ENCODE measurements at places on chromosomes 3 and 15.

DNA sequence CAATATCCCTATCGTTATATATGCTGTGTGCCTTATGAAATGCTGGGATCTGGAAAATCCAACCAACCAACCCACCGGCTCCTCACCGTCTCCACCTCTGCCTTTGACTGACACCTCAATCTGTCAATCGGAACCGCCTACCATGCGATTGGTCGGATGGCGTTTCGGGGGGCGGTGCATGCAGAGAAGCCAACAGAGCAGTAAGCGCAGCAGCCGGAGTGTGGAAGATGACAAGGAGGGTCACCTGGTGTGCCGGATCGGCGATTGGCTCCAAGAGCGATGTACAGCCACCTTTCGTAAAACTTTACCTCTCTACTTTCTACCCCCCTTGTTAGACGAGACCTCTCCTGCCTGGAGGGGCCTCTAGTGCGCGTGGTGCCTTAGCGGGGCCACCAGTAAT is 6.3 kb downstream of the CLK3 start:
- no peak for DNase-seq

- DNase-seq = peak; percentile 9
Observed at GRCh38 chr3:66276705-66277274, 56.0 kb downstream of the SLC25A26 start.

- DNase-seq = no peak
Observed at GRCh38 chr3:191627064-191627463, 166.1 kb downstream of the PYDC2 start.

DNA sequence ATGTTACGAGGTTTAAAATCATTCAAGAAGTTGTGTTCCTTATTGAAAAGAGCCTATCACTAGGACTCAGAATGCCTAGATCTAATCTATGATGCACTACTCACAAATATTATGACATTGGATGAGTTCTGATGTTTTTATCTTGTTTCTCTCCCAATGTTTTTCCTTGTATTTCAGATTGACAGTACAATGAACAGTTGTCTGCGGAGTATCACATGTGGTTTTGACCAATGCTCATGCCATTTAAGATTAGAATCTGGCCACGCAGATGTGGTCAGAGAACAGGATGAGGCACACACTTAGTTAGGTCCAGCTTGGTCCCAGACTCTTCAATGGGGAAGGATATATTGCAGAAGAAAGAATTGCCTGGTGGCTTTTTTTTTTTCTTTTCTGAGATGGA is 25.6 kb upstream of the CCDC50 start:
- DNase-seq = no peak

- DNase-seq = no peak
Observed at GRCh38 chr3:50317300-50317699, 5.2 kb downstream of the HYAL2 start.

DNA sequence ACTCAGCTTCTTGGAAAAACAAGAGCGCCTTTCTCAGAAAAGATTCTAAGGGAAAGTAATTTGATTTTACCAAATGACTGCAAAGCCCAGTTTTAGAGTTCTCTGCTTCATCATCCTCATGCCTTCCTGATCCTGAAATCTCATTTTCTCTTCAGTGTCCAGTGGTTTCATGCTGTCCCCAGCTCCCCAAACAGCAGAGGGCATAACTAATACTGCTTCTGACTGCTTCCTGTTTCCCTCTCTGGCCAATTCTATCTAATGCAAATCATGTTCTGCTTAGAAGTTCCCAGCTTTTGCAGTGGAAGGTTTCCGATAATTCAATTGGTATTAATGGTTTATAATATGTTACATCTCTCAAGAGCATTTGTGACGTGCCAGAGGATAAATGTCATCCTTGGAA is 161.1 kb downstream of the CLSTN2 start:
- no peak for DNase-seq

DNA sequence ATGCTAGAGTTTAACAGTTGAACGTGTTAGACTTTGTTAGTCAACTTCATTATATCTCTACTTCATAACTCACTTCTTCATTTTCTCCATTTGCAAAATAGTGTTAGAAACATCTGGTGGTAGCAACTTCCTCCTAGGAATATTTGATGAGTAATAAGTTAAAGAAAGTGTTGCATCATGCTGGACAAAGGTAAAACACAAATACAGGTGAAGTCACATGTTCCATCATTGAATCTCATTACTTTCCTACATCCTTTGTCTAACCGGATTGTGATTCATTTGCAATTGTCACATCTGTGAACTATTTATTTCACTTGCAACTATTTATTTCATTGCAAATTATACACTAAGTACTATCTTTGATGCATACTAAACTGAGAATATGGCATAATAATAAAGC is 186.5 kb downstream of the TUSC7 start:
- DNase-seq = no peak

DNA sequence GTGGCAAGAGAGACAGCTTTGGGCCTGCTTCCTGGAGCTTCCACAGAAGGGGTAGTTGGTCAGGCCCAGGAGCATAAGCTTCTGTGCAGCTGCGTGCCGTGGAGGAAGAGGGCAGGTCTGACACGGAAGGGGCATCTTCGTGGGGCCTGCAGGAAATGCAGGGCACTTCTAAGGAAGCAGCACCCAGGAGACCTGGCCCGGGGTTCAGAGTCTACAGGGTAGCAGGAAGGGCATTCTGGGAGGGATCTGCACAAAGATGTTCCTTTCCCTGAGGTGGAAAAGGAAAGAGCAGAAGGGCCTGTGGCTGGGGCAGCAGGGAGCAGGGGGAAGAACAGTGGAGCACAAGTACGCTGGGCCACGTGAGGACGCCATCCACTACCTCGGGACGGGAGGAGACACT is 85.1 kb downstream of the DNAJB8 start:
- DNase-seq = no peak

- DNase-seq = no peak
Observed at GRCh38 chr3:11541321-11542303, 102.1 kb downstream of the VGLL4 start.

- no peak for DNase-seq
Observed at GRCh38 chr3:170117134-170117533, 64.4 kb downstream of the PHC3 start.

DNA sequence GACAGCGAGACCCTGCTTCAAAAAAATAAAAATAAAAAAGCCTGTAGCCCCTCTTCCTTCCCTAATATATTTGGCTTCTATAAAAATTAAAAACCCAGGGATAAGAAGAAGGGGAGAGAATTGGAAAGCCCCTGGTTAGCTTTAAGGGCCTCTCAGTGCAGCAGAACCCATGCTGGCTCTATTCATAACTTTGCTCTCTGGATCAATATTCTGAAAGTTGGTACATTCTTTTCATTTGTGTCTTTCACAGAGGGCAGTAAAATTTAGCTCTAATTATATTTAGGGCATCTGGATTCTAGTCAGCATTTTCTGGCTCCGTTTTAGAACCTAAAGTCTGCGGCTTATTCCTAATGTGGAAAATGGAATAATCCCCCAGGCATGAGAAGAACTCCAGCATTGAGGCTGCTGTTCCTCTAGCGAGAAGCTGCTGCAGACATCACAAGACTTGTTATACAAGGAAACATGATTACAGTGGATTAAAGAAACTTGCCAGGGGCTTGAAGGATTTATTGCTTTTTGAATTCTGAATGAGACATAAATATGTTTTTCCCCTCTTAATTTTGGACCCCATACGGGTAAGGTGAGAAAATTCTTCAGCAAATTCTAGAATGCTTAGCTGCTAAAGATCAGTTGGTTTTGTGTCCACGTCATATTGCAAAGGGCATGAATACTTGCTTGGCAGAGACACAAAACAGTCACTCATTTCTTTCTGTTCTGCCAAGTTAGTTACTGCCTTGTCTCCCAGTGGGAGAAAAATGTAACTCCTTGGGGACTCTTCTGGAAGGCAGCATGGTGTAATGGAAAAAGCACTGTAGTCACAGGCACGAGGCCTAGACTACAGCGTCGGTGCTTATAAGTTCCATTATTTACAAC is 177.7 kb downstream of the VGLL4 start:
- DNase-seq = no peak

GRCh38 chr3:136893848-136894443 is 31.9 kb downstream of the NCK1 start:
- no peak for DNase-seq

DNA sequence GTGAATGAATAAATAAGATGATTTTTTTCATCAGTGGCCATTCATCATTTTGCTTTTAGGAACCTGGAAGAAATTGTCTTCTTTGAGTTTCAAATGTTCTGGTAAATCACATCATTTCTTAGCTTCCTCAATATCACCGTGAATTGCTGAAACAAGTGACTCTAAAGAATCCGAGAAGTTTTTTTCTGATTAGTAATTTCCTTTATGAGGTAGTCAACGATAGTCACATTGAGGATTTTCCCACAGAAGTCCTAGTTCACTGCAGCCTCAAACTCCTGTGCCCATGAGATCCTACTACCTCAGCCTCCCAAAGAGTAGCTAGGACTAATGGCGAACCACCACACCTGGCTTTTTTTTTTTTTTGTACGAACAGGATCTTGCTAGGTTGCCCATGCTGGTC is 3.6 kb upstream of the TMPRSS7 start:
- DNase-seq = no peak

- DNase-seq = peak; percentile 25
Observed at GRCh38 chr3:12965999-12966846, 107.0 kb downstream of the IQSEC1 start.

GRCh38 chr15:43094416-43095030 is 11.3 kb downstream of the UBR1 start:
- DNase-seq = no peak

DNA sequence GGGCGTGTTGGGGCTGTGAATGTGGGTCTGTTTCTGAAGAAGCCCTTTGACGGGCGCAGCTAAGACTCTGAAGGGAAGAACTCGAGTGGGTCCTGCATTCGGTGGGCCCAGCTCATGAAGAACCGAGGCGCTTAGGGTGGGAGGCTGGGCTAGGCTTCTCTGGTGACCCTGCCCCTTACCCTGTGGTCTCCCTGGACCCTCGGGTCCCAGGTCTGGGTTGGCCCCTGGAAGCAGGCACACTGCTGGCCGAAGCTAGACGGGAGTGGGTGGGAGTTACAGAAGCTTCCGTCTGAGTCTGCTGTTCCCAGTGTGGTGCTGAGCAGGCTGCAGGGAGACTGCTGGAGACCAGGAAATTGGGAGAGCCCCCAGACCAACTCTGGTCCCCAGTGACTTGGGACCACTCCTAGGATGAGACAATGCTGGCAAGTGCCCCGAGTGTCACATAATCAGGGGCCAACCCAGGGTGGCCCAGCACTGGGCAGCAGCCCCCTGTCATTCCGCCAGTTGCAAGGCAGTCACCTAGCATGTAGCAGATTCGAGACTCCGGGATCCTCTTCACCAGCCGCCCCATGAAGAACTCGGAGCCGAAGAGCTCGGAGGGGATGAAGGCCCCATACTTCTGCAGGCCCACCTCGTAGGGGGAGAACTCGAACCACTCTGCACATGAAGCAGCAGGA is 16.7 kb upstream of the EHD4 start:
- DNase-seq = no peak

GRCh38 chr3:13364602-13365271 is 55.4 kb downstream of the NUP210 start:
- DNase-seq = no peak

DNA sequence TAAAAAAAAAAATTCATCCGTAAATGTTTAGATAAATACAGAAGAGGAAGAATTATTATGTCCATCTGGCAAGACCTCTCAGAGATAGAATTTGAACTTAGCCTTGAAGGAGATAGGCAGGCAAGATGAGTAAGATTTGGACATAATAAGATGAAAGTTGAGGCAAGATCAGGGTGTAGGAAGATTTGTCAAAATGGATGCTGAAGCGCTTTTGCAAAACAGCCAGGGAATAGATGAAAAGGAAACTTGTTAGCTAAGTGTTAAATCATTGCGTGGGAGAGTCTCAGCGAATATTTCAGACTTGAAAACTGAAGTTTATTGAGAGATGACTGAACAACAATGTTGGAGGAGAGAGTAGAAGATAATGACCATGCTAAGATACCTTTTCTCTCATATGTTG is 7.2 kb downstream of the BRK1 start:
- no peak for DNase-seq

DNA sequence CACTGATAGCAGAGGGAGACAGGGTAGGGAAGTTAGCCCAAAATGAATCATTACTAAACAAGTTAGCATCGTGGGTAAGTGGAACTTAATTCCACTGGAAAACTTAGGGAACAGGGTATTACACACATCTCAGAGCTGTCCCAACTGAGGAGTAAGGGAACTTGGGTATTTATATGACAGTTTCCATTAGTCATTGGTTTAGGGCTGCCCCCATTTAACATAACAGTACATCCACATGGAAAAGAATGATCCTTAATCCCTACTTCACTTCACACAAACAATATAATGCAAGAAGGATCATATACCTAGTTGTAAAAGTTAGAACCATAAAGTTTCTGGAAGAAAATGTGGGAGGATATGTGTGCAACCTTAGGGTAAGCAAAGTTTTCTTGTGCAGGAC is 4.3 kb upstream of the REC114 start:
- no peak for DNase-seq

Measured in NCI-H1092 (cell line).